ENCODE measurements at places on chromosomes 1 and 21.
A peak's percentile ranks its signal among the peaks of the same experiment; 100 is the strongest.

- DNase-seq = no peak
Observed at GRCh38 chr1:125064481-125064880, 3879.7 kb downstream of the SRGAP2C start.

DNA sequence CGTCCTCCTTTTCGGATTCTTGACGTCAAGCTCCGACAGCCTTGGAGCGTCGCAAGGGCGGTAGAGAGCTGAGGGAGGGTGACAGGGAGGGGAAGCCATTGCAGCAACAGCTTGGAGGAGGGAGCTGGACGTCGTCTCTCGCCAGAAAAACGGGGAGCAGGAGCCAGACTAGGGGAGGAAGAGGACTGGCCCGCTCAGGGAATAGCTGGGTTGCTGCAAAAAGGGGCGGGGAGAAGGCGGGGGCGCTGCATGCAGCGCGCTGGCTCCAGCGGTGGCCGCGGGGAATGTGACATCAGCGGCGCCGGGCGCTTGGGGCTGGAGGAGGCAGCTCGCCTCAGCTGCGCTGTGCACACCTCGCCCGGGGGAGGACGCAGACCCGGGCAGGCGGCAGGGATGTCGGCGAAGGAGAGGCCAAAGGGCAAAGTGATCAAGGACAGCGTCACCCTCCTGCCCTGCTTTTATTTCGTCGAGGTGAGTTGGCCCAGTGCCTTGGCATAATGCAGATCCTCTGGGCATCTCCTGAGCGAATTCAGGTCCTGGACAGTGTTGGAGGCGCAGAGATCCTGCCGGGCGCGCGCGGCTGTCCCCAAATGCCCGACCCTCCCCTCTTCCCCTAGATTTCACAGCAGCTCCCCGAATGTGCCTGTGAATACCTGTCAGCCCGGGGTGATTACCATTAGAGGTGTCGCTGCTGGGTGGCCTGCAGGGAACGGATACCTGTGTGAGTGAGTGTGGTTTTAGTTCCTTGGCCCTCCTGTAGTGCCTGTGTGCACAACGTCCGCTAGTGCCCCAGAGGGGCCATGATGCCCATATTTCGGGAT lies at the start of gene PLPPR4:
TSS of gene PLPPR4 (plus strand) at position 292 of the 821 bp plus-strand sequence. CDS start at position 394, 102 bp downstream.
- DNase-seq = peak; percentile 83

DNA sequence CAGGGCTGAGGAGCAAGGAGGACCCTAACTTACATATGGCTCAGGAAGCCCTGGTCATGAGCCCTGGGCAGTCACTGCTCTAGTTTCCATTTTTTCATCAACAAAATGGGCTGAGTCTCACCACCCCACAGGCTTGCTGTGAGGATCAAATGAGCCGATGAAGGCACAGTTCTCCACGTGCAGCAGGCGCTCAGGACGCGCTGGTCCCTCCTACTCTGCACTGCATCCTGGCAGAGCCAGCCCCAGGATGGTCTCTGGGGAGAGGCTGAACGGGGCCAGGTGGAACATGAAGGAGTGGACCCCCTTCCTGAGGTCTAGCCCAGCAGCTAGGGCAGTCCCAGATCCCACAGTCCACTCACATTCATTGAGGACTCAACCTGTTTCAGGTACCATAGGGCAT lies 349.3 kb downstream of the PTPRU start:
- no peak for DNase-seq

DNA sequence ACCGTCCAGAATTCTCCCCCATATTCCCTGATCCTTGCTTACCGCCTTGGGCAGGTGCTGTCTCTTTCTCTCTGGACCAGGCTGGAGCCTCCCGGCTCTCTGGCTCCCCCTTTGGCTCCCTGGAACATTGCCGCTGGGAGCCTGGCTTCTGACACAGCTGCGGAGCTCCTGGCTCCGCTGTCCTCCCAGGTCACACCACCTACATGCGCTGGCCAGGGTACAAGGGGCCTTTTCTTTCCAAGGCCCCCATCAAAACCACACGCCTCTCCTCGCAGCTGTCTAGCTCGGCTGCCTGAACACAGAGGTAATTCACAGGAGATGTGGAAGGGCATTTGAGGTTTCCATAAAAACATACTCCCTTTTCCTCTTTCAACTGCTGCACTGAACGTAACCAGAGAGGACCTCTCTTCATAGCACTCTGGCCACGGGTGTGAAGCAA lies 7.5 kb upstream of the ZNF648 start:
- peak; percentile 84 for DNase-seq

DNA sequence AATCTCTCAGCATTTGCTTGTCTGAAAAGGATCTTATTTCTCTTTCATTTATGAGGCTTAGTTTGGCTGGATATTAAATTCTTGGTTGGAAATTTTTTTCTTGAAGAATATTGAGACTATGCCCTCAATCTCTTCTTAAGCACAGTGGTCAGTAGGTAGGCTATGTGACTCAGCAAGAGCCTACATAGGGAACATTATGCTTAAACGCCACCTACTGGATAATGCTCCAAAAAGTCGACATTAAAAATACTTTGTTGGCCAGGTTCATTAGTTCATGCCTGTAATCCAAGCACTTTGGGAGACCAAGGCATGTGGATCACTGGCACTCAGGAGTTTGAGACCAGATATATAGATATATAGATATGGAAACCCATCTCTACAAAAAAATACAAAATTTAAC lies 678.0 kb upstream of the USP24 start:
- no peak for DNase-seq

DNA sequence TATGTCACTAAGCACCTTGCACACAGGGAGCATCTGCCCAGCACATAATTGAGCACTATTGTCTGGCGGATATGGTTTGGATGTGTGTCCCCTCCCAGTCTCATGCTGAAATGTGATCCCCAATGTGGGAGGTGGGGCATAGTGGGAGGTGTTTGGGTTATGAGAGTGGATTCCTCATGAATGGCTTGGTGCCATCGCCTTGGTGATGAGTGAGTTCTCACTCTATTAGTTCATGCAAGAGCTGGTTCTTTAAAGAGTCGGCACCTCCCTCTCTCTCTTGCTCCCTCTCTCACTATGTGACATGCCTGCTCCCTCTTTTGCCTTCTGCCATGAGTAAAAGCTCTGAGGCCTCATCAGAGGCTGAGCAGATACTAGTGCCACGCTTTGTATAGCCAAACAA lies 9.5 kb downstream of the CTSK start:
- DNase-seq = no peak

GRCh38 chr1:110475362-110476027 lies 24.5 kb downstream of the PROK1 start:
- no peak for DNase-seq

- DNase-seq = no peak
Observed at GRCh38 chr1:20884513-20884912, 97.4 kb upstream of the HP1BP3 start.
